T follicular helper cell (primary cell): ENCODE measurements at places on chromosomes 16 and 17.

- DNase-seq: no peak
Measured at GRCh38 chr16:59108374-59108773, 374.3 kb upstream of the GOT2 start.

GRCh38 chr17:72642720-72643119 is 449.8 kb downstream of the SLC39A11 start:
- DNase-seq: no peak

DNA sequence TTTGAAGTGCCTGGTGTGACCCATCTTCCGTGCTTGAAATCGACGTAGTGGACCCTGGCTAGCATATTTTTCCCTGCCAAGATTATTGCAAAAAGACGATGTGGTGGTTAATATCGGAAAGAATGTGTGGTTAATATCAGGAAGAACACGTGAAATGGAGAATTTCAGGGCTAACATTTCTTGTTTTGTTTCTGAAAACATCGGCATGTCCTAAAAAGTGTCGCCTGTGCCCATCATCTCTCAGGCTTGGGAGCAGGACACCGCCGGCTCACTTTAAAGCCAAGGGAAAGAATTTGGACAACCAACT is 345 bp upstream of the DCXR start:
- DNase-seq: no peak

GRCh38 chr17:69677130-69677529 is 262.6 kb downstream of the MAP2K6 start:
- DNase-seq: no peak

DNA sequence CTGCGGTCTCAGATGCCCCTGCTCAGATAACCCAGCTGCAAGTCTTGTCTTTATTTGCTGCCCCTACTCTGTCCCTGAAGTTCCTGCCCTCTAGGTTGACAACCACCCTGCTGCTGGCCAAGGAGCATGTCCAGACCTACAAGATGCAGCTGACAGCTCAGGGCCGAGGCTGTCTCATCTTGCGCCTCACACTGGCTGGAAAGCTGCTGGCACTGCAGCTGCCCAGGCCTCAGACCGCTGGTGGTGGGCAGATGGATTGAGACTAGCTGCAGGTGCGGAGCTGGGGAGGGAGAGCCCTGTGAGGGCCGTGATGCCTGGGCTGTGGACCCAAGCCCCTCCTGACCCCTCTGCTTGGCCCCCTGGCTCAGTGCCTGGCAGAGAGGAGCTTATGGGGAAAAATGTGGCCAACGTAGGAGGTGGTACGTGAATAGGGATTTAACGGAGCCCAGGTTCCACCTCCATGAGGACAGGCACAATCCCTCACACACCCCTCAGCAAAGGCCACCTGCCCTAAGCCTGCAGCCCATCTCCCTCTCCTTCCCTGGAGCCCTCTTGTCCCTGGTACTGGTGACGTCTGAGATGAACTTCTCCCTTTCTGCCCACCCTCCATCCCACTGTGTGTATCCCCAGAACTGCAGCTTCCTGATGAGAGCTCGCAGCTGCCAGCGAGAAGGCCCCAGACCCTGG is 8.3 kb upstream of the GALK1 start:
- DNase-seq: no peak

DNA sequence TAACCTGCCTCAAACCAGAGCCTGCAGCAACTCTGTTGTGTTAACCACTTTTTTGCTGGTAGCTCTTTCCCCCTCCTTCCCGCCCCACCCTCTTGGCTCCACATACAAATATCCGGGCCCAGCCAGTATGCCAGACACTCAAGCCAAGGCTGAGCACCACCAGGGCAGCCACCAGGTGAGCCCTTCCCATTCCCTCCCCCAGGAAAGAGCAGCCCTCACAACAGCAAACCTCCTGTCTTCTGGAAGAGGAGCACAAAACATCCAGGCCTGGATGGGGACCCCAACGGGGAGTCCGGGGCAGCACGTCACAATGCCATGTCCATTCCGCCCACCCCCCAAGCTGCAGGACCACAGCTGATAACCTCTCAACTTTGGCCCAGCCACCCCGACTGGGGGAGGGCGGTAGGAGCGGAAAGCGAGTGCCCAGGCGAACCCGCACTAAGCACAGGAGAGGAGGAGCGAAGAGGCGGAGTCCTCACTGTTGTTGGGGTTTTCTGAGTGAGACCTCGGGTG is 757 bp downstream of the ORMDL3 start:
- DNase-seq: peak; percentile 50

- DNase-seq: no peak
Measured at GRCh38 chr17:17107281-17107680, 65.0 kb downstream of the MPRIP start.

DNA sequence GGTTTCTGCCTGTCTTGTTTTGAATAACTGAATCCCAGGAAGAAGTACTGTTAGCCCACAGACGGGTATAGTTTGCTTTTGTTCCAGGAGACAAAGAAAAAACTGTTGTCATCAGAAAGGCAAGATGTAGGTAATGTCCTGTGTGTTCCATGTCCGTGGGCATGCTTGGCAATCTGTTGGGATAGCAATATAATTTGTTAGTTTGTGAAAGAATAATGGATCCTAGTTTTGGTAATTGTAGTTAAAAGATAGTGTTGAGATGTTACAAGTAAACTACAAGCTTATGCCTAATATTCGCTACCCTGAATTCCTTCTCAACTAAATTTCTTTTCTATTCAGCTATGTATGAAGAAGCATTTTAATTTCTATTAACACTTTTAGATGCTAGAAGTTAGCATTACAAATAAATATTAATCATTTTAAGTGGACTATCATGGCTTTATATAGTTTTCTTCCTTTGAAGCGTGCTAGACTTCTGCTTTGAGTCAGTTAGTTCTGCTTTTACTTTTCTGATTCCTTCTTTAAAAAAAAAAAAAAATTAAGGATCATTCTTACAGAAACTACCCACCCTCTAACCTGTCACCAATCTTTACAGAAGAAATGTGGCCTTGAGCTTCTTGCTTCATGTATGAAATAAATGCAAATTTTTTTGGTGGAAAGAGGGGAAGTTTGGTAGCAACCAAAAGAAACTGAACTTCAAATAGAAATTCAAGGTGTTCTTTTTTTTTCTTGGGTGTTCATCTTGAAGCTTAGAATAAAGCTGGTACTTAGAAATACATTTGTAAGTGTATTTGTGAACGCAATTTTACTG is 2.4 kb downstream of the EVI2A start:
- no peak for DNase-seq

- no peak for DNase-seq
Measured at GRCh38 chr16:11016524-11016988, 72.2 kb downstream of the CLEC16A start.

GRCh38 chr17:60153606-60154390 is 4.0 kb downstream of the CA4 start:
- no peak for DNase-seq

DNA sequence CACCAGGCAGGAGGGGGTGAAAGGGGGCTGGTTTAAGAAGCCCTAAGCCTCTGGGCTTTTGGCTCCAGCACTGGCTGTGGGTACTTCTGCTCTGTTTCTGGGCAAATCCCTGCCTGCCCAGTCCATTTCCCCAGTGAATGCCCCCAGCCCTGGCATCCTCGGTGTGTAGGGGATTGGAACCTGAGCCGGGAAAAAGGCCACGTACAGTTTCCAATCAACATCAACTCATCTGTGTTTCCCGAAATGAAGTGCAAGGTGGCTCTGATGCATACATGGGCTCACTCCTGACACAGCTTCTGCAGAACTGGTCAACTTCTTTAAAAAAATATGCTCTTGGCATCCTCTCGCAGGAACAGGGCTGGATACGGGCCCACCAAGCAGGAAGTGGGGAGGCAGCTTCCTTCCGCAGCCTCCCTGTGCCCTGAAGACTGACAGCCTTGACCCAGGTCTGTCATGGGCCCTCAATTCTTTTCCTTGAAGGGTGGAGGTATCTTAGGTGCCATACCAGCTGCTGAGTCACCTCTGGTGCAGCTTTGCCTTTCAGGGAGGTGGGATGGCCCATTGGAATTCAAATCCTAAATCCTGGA is 73.3 kb downstream of the N4BP1 start:
- DNase-seq: no peak

- DNase-seq: no peak
Measured at GRCh38 chr16:22214889-22215288, 8.8 kb downstream of the EEF2K start.

GRCh38 chr16:48197294-48197693 is 41.5 kb upstream of the ABCC12 start:
- DNase-seq: no peak

- no peak for DNase-seq
Measured at GRCh38 chr17:79830763-79831264, 8.4 kb downstream of the CBX4 start.

DNA sequence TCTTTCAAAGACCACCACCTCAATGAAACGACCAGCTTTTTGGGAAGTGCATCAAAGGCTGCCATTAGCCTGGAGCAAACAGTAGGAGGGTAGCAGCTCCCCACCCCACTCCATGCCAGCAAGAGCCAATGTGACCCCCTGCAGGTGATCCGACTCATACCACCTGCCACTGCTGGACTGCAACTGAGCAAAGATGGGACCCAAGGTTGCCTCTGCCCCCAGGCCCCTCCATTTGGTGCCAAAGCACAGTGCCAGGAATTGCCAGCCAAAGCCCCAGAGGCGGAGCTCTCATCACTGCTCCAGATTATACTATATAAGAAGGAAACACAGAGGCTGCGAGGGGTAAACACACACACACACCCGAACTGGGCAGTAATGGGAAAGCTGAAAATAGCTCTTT is 8.3 kb downstream of the PITPNM3 start:
- DNase-seq: no peak

- no peak for DNase-seq
Measured at GRCh38 chr17:81165246-81166032, at the start of gene PVALEF. PVALEF (plus strand) TSS chr17:81165507; CDS start chr17:81181227, 15,720 bp downstream.

GRCh38 chr16:4496305-4496704 is 20.1 kb downstream of the HMOX2 start:
- DNase-seq: no peak

DNA sequence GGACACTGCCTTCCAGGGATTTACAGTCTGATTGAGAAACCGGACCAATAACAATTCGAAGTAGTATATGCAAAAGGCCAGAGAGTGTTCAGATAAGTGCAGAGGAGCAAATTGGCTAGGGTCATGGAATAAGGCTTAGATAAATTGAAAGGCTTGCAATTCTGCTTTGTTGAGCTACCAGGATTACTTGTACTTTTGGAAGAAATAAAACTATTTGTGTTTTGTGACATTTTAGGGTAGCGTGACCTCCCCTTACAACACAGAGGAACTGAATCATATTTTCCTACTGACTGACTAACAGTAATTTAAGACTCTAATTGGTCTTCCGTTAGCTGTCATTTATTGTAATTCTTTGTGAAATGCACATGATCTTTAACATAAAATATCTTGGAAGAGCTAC is 104.7 kb downstream of the PITPNC1 start:
- no peak for DNase-seq

GRCh38 chr16:69157196-69157595 is 24.7 kb downstream of the UTP4 start:
- DNase-seq: no peak
